ENCODE measurements at places on chromosomes 3 and 15.
A peak's percentile ranks its signal among the peaks of the same experiment; 100 is the strongest.

- no peak for DNase-seq
These were observed 250.9 kb upstream of the SEMA6D start for GRCh38 chr15:47466357-47466756.

DNA sequence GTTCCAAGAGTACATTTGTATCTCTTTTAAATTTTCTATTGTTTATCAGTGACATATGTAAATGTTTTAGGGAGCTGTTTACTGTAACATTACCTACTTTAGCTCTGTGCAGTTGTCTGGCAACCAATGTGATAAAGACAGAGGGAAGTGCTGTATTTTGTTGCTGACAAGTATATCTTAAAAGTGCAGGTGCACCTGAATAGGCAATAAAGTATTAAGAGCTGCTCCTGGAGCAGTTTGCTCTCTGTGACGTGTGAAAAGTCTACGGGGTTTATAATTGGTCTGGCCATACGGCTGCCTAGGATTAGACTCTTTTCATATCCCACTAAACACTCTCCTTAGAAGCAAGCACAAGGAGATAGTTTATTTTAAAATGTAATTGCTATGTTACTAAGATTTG lies 178.3 kb downstream of the IGF1R start:
- no peak for DNase-seq

DNA sequence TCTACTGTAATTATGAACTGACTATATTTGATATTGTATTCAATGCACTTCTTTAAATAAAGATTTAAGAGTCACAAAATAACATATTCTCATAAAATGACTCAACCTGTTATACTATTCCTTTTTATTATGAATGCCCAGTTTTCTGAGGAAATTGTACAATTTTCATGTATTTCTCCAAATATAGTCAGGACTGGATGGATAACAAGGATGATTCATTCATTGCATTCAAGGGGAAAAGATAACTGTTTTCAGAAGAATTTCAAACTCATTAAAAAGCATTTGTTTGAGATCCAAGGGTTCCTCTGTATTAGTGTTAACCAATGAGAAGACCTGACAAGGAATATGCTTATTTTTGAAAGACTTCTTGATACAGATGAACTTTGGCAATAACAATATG lies 163.7 kb downstream of the MEIS2 start:
- DNase-seq: no peak

DNA sequence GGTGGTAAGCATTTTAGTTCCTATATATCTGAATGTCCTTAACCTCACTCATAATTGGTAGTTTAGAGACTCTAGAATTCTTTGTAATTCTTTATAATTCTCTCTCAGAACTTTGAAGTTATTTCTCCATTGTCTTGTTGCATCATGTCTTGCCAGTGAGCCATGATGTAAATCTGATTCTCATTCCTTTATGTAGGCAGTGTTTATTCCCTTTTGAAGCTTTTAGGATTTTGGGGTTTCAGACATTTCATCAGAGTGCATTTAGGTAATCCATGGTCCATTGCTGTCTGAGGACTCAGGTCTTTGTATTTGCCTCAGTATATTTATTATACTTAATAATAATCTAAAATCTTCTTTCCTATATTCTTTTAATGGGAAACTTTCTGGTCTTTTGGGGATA lies 20.6 kb downstream of the CMC1 start:
- no peak for DNase-seq

GRCh38 chr3:59499000-59499399 lies 449.2 kb upstream of the CFAP20DC start:
- no peak for DNase-seq

DNA sequence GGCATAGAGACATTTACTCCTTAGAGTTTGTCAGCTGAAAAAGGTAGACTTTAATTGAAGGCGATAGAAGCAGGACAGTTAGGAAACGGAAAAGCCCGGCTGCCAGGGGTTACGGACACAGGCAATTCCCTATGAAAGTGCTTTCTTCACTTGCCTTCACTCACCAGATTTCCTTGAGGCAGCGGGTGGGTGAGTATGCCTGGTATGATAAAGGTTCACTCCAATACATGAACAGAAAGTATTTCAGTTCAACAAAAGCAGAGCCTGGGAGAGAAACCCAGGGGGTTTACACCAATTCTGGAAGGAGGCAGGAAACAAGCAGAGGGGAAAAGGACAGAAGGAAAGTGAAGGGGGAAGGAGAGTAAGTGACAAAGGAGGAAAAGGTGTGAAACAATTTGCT lies 53.9 kb downstream of the QTRT2 start:
- peak; percentile 10 for DNase-seq
